ENCODE measurements at places on chromosomes 11 and 22.

- no peak for DNase-seq
Measured at GRCh38 chr22:22215659-22216449, 28.7 kb upstream of the VPREB1 start.

DNA sequence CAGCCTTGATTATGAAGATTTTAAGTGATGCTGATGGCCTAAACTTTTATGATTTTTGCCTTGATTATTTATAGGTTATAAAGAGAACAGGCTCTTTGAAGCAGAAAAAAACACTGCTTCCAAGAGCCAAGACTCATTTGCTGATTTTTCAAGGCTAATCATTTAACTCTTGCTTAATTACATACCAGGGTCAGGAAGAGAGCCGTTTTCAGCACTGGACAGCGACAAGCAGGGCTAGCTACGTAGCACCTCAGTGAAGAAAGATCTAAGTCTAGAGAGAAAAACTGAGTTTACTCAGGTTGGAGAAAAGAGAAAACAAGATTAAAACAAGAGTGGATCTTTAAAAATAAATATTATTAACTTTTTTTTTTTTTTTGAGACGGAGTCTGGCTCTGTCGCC is 615.4 kb upstream of the B3GAT1 start:
- no peak for DNase-seq

- no peak for DNase-seq
Measured at GRCh38 chr11:111019451-111019850, 226.1 kb upstream of the POU2AF2 start.

- no peak for DNase-seq
Measured at GRCh38 chr22:46042786-46043185, 65.8 kb upstream of the WNT7B start.

DNA sequence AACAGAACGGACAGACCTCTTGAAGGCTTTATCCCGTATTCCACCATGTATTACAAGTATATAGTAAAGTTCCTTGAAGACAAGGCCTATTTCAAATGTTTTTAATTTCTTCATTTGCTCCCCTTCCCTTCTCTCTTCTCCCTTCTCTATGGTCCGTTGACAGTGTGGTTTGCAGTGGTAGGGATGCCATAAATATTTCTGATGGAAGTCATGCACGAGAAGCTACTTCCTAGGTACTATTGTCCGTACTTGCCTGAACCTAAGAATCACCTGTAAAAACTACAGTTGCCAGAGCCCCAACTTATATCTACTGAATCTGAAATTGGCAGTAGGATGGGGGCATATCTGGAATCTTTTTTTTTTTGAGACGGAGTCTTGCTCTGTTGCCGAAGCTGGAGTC is 2.8 kb downstream of the PISD start:
- no peak for DNase-seq

- peak; percentile 13 for DNase-seq
Measured at GRCh38 chr11:112689851-112690250, 271.4 kb upstream of the NCAM1 start.

All from NCI-H345 (cell line).